ENCODE measurements at places on chromosomes 2 and 18.

GRCh38 chr18:48785736-48786454, 164.9 kb downstream of the SMAD7 start:
- DNase-seq, result no peak

GRCh38 chr18:41326311-41326710, 628.7 kb upstream of the PIK3C3 start:
- DNase-seq, result no peak

DNA sequence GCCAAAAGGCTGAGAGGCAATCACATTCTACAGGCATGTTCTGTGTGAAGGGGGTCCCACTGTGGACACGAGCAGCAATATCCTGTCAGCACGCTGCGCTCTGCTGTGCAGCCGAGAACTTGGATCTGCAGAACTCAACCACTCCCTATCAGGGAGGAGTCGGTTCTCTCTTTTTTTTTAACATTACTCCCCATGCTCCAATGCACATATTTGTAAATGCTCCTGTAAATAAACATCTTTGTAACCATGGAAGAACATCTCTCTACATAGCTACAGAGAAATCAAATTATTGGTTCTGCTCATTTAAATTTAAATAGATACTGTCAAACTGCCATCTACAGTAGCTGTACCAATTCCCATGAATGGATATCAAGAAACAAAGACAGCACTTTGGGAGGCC, 3.0 kb upstream of the ANKRD23 start:
- DNase-seq, result no peak

DNA sequence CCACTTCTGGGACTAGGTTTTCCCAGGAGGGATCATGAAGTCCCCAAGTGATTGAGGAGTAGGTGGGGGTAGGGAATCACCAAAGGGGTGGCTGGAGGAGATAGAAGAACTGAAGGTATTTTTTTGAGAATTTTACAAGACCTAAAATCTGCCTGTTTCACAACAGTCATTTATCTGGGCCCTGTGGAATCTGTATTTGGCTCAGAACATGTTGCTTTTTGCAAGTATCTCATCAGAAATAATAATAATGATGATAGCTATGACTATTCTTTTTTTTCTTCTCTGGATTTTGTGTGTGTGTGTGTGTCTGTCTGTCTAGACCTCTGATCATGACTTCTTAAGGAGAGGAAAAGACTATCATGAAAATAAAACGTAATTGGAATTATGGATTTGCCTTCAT, 13.9 kb downstream of the STON1 start:
- DNase-seq, result no peak

DNA sequence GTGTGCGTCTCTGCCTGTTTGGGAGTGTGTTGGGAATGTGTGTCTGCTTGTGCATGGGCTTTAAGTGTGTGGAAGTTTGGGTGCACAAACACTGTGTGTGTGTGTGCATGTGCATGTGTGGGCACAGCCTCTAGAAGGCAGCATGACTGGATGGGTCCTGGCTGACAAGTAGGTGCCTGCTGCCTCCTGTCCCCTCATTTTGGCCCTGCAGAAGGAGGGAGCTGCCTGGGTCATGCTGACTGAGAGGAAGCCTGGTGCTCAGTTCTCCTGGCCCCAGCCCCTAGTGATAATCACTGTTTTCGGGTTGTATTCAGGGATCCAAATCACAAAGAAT, 34.1 kb downstream of the GLI2 start:
- no peak for DNase-seq

- DNase-seq, result no peak
Measured at GRCh38 chr2:75002007-75002406, 43.6 kb downstream of the POLE4 start.

GRCh38 chr2:216425008-216425787, 12.9 kb downstream of the SMARCAL1 start:
- DNase-seq, result no peak

DNA sequence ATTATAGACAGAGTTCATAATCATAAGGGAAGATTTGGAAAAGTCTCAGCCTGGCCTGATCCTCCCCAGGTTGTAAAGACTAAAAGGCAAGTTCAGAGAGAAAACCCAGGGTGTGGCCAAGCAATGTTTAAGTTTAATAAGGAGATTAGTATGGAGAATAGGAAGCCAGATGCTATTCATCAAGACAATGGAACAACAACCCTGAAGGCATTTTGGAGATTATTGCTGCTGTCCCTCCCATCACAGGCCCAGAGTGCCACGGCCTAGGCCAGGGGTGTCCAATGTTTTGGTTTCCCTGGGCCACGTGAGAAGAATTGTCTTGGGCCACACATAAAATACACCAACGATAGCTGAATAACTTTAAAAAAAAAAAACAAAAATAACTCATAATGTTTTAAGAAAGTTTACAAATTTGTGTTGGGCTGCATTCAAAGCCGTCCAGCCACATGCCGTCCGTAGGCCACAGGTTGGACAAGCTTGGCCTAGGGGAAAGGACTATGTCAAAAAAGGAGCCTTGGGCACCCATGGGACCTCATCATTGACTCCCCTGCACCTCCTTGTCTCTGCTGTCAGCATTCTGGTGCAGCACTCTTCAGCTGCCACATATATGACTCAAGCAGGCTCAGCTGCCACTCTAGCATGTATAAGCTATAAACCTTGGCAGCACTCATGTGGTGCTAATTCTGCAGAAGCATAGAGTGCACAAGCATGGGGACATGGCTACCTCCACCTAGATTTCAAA, 20.8 kb downstream of the DPP4 start:
- DNase-seq, result no peak

DNA sequence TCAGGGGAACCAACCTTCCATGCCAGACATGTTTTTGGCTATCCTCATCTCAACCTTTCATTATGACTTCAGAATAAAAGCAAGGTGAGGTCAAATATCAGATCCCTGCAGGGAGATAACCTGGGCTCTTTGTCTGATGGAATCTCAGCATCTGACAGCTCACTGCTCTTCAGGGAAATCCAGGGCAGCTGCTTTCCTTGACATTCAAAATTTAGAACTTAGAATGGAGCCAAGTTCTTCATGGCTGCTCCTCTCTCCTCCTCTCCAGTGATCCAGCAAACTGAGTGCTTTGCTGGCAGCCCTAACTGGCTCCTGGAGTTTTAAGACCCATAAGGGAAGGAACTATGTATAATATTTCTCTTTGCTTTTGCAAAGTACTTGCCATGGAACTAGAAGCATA, 716.3 kb downstream of the TSN start:
- DNase-seq, result no peak

GRCh38 chr2:123624816-123625215, 400.3 kb upstream of the CNTNAP5 start:
- DNase-seq, result no peak

DNA sequence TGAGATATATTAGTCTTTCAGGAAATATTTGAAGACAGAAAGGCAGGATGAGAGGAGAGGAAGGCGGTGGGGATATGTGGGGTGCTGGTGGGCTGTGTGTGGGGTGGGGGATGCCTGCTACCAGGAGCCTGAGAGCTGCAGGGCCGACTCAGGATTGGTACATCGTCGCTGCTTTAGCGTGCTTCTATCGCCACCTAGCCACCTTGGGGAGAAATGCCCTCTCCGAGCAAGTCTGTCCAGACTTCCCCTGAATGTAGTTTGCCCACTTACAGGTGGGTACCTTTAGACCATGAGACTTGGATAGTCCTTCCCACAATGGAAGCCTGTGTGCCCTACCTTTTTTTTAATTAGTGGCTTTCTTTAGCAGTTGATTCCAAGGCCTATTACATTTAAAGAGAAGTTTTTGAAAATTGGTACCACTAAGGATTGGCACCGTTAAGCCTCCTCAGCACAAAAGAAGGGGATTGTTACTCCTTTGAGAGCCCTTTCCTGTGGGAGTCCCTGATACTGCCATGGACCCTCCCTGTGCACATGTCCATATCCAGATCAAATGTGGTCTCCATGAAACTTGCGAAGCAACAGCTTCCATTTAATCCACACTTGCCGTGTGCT, 114.1 kb upstream of the NDUFV2 start:
- peak; percentile 29 for DNase-seq

GRCh38 chr2:32678825-32679224, 51.0 kb downstream of the TTC27 start:
- DNase-seq, result no peak

GRCh38 chr2:173972165-173972564, 7.0 kb upstream of the SP3 start:
- DNase-seq, result no peak

DNA sequence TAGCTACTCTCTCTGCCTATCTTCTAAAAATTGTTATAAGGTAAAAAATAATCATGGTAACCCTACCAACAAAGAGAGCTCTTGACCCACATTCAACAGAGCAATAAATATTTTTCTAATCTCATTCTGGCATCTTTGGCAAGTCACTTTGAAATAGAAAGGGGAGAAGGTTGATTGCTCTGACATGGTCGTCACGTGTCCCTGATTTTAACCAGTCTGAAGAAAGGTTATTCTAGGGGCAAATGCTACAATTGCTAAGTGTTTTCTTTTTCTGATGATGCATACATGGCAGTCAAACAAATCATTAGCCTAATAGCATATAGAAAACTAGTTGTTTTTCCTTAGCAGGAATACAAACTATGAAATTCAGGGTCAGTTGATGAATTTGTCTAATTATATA, 153.3 kb upstream of the MAP3K20 start:
- DNase-seq, result no peak

DNA sequence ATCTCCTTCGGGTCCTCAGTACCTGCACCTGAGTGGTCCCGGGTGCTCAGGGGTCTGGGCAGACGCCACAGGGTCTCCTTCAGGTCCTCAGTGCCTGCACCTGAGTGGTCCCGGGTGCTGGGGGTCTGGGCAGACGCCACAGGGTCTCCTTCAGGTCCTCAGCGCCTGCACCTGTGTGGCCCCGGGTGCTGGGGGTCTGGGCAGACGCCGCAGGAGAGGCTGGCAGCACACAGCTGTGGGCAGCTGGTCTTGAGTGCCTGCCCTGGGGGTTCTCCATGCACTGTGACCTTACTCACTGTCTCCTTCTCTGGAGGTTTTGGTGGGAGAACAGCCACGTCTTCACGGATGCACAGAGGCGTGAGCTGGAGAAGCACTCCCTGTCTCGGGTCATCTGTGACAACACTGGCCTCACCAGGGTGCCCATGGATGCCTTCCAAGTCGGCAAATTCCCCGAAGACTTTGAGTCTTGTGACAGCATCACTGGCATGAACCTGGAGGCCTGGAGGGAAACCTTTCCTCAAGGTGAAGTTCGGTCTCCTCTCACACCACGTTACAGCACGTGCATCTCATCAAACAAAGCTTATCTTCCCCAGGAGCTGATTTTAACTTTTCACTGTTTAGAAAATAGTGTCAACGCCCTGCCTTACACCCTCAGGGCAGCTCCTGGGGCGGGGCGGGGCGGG, 82.6 kb downstream of the TPO start:
- no peak for DNase-seq

- DNase-seq, result no peak
Measured at GRCh38 chr2:108069515-108070310, 83.4 kb downstream of the SLC5A7 start.

DNA sequence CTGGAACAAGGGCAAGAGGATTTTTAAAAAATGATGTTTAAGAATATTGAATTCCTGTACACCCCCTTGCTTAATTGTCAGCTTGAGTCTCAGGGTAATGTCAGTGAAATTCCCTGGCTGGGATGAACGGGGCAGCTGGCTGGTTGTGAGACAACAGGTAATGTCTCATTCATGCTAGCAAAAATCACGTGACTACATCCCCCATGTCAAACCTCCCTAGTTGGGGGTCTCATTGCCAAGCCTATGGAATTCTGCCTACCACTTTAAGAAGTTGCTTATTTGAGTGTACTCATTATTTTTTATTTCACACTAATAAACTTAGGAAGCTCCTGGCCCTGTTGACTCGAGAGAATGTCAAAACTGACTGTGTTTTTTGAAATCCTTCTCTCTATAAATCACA, 218.3 kb downstream of the ICOS start:
- DNase-seq, result no peak

- no peak for DNase-seq
Measured at GRCh38 chr2:66634784-66635183, 199.9 kb downstream of the MEIS1 start.

DNA sequence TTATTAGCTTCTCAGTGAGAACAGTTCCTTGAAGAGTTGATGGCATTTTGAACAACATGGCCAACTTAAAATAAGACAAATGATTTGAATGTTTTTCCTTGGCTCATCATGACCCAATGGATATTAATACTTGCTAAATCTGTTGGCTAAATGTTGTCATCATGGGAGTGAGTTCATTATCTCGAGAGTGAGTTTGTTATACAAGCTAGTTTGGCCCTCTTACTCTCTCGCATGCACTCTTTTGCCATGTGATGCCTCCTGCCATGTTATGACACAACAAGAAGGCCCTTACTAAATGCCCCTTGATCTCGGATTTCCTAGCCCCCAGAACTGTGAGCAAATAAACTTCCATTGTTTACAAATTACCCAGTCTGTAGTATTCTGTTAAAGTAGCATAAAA, 22.9 kb upstream of the SANBR start:
- no peak for DNase-seq

DNA sequence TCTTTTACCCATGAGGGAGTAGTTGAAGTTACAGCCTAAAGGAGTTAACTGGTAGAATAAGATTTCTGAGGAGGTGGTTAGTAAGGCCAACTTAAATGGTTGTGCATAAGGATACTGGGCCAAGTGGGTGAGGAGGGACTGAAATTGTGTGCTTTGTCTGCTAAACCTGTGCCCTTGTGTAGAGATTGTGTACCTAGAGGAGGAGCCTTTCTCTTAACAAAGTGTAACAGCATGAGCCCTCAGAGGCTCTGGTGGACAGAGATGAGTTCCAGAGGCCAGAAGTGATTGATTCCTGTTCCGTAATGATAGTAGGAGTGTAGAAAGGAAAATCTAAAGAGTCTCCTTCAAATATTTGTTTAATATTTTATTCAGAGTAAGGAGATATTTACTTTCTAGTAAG, 42.9 kb downstream of the OTX1 start:
- DNase-seq, result no peak

GRCh38 chr18:9810994-9811705, 74.6 kb upstream of the TXNDC2 start:
- DNase-seq, result no peak

- no peak for DNase-seq
Measured at GRCh38 chr18:29711932-29712331, 1330.6 kb downstream of the DSC3 start.

- peak; percentile 20 for DNase-seq
Measured at GRCh38 chr2:132547090-132547687, 122.8 kb downstream of the LYPD1 start.

- peak; percentile 27 for DNase-seq
Measured at GRCh38 chr2:26068602-26069298, 34.9 kb downstream of the RAB10 start.

- DNase-seq, result no peak
Measured at GRCh38 chr18:49431165-49431962, 29.1 kb downstream of the DYM start.

GRCh38 chr2:233477548-233478433, 88.8 kb downstream of the USP40 start:
- no peak for DNase-seq
